ENCODE measurements at places on chromosomes 12 and 14.

- DNase-seq: no peak
These were observed 9.4 kb downstream of the ACACB start for GRCh38 chr12:109125791-109126190.

DNA sequence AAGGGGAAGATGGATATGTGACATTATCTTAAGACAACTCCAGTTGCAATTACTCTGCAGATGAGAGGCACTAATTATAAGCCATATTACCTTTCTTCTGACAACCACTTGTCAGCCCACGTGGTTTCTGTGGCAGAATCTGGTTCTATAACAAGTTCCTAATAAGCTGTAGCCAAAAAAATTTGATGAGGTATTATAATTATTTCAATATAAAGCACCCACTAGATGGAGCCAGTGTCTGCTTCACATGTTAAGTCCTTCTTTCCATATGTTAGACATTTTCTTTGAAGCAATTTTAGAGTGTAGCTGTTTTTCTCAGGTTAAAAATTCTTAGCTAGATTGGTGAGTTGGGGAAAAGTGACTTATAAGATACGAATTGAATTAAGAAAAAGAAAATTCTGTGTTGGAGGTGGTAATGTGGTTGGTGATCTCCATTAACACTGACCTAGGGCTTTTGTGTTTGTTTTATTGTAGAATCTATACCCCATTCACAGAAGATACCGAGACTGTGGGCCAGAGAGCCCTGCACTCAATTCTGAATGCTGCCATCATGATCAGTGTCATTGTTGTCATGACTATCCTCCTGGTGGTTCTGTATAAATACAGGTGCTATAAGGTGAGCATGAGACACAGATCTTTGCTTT is 36.9 kb downstream of the PSEN1 start:
- DNase-seq: peak; percentile 31

DNA sequence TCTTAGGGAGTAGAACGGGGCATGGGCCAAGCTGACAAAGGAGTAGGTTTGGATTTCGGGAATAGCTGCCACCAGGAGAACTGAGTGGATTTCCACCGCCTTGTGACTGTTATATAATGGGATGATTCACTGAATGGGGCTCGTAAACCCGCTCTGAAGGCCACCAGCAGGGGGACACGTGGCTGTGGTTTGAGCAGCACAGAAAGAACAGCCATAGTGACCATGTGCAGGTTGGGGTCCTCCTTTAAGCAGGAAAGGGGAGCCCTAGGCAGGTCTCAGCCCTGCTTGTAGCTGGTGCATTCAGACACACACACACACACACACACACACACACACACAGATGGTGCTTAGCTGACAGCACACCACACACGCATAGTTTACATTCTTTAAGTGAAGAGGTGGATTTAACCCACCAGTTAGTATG is 8.6 kb upstream of the ASB2 start:
- peak; percentile 60 for DNase-seq

DNA sequence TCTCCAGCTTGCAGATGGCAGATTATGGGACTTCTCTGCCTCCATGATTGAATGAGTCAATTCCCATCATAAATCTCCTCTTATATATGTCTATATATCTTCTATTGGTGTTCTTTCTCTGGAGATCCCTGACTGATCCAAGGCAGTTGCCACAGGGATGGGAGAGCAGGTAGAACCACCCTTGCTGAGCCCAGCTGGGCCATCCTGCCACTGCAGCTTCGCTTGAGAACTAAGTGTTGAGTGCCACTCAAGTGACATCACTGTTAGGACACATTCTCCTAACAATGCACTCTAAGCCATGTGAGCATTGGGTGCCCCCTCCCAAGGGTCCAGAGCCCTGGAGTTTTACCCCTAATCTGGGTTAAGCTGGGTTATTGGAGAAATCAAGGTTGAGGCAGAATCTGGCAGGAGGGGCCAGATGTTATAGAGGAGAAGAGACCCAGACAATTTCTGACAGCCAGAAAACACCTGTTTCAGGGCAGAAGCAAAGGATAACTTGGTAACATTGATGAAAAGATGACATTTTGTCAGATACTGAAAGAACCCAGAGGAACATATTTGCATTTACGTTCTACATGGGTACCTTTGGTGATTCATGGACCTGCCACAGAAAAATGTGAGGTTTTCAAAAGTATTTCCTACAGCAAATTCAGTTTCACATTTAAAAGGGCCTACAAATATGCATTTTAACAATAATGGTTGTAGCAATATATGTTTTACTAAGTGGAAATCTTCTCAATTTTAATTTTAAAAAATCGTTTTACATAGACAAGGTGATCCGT is 57.2 kb upstream of the MAX start:
- no peak for DNase-seq

DNA sequence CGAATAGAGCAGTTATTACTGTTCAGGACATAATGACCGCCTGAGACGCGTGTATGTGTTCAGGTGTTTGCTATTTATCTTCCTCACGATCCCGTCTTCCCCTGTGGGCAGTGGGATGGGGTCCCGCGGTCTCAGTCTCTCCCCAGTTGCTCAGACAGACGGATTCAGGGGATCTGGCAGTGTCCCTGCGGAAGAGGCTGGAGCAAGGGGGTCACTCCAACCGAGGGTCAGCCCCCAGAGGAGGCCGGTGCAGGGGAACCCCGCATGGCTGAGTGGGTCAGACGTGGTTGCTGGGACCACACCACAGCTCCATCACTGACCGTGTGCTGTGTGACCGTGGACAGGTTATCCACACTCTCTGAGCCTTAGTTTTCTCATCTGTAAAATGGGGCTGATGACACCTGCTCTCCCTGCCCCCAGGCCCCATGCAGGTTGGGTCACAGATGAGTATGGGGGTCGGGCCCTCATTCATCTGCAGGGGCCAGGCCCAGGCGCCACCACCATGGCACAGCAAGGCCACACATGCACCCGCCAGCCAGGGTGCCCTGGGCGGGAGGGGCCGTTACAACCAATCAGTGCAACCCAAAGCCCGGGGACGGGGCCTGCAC is 5.2 kb downstream of the MMP17 start:
- DNase-seq: no peak

GRCh38 chr14:65819569-65819968 is 407.0 kb downstream of the FUT8 start:
- DNase-seq: no peak

DNA sequence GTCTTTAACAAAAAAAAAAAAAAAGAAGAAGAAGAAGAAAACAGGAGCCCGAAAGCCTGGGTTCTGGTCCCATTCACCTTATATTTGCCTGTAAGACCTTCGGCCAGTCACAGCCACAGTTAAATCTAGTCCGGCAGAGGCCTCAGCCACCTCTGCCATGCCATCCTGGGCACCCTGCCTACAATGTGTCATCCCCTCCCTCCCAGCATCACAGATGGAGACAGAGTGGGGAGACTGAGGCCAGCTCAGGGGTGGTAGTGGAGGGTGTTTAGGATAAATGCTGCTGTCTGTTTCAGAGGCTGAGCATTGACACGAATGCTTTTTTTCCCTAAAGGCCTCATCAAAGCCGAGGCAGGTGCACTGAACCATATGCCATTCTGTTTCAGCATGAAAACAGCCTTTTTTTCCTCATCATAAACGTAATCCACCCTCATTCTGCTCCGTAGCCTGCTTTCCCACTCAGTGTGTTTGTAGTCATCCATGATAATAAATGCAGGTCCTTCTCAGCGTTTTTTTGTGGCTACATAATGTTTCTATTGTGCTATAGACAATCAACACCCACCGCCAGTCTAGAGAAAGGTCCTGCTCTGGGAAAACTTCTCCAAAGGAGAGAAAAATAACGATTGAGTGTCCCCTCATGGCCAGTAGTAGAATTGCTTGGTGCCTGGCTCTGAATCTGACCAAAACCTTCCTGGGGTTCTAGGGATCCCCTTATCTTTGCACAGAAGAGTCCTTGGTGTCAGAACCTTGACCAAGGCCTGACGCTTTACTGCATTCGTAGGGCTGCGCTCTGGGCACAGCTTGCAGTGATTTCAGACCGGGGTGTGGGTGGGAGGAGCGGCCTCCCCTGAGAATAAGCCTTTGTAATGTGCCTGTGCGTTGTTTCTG is 41.1 kb upstream of the TSPAN9 start:
- no peak for DNase-seq

DNA sequence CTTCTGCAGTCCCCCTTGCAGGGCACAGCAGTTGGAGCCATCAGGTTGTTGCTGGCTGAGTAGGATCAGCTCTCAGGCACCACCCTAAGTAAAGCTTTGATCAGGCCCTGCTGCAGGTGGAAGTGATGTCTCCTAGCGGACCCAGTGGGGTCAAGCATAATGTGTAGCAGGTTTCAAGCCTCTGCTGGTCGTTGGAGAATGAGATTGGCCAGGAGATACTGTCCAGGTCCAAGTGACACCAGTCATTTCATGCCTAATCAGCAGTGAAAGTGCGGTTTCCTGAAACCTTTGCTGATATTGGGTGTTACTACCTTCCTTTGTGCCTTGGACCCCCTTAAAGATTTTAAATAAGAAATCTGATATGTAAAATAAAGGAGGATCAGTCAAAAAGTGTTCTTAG is 72.6 kb downstream of the SUSD6 start:
- no peak for DNase-seq

DNA sequence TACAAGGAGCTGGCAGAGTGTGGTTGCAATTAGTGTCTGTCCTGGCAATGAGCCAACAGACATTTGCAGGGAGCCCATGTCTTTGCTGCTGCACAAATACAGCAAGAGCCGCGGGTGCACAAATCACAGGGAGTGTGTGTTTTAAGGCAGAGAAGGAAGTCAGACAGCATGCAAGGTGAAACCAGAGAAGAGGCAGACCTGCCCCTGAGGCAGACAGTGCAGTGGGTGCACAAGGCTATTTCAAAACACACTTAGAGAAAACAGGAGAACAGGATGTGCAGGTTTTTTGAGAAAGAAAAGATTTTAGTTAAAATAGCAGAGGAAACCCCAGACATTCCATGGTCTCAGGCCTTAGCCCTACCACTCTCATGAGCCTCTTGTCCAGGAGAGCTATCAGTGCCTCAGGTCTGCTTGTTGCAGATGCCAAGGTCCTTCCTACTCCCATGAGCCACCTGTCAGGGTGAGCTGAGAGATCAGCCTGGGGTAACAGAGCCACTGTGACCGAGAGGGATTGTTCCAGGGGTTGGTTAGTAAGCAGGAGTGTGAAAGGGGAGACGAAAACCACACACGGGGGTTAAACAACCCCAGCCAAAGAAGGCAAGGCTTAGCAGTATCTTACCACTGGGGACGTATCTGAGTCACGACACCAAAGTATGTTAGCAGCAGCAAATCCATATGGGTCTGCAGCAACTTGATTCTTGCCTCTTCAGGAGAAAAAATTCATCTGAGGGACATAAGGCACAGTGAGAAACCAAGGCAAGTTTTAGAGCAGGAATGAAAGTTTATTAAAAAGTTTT is 78.1 kb downstream of the C14orf132 start:
- no peak for DNase-seq

GRCh38 chr14:45716572-45716971 is 463.6 kb upstream of the MIS18BP1 start:
- no peak for DNase-seq

DNA sequence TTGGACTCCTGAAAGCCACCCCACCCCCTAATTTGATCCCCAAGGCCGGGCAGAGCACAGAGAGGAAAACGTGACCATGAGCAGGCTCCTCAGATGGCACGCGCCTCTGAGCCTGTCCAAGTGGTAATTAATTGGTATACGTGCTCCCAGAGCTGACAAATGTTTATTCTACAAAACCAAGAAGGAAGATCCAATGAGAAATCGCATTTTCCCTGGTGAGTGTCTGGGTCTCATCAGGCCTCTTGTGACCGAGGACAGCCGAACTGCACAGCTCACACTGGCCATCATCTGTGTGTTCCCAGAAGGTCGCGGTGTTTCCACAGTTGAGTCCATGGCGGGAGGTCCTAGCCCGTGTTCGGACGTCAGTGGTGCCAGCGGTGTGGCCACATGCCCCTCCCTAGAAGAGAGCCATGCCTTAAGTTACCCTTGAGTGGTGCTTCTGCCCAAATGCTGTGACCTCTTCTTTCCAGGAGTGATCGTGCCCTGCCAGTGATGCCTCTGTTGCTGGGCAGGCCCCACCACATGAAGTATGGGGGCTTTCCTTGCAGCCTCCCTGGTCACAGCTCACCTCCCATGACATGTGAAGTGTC is 317.5 kb upstream of the RTL1 start:
- no peak for DNase-seq

DNA sequence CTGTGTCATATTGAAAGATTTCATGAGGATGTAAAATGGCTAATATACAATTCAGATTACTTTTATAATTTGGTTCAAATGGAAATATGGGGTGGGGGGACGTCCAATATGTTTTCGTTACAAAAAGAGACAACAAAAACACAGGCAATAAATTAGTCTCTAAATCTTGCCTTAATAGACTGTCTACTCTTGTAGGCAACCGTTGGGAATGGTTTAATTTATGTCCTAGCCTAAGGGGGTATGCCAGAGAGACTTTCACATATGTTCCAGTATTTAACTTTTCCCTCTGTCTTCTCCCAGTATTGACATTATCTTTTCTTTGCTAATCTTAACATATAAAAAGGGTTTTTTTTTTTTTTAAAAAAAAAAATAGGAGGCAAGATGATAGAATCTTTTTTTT is 41.5 kb upstream of the LIN7A start:
- DNase-seq: no peak

GRCh38 chr14:100981809-100982208 is 78.3 kb upstream of the RTL1 start:
- DNase-seq: peak; percentile 35

- no peak for DNase-seq
These were observed 388.7 kb downstream of the ZFP36L1 start for GRCh38 chr14:68404146-68404527.

DNA sequence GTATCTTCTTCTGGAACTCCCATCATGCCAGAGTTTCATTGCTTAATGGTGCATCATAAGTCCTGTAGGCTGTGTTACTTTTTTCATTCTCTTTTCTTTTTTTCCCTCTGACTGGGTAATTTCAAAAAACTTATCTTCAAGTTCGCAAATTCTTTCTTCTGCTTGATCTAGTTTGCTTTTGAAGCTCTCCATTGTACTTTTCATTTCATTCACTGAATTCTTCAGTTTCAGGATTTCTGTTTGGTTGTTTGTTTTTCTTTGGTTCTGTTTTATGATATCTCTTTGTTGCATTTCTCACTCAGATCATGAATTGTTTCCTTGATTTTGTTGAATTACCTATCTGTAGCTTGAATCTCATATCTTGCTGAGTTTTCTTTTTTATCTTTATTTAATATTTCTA is 83.3 kb upstream of the PRMT8 start:
- no peak for DNase-seq

DNA sequence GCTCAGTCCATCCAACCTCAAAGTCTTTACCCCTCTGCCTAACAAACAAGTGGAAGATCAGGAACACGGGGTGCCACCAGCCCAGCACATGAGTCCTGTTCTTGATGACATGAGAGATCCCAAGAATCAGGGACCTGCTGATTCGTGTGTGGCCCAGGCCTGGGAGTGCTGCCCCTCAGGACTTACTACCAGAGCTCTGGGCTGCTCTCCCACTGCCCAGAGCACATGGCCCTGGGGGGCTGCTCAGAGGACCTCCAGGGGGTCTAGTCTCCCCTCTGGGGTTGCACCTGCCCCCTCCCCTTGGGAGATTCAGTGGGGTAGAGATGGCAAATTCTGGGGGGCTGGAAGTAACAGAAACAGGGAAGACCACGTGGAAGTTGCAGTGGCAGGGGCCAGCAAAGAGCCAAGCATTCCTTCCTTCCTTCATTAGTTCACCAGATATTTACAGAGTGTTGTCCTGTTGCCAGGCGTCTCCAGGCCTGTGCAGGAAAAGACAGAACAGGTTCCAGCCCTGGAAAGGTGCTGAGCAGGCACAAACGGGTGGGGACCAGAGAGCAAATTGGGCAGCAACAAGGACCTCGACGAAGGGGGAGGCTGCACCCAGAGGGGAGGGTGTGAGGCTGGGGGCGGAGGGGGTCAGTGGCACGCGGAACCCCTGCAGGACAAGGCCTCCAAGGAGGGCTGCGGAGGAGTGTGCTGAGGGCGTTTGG is 45.1 kb upstream of the MEG3 start:
- DNase-seq: no peak

Measured in HCT116 (cell line).